Esophagus squamous epithelium (tissue), 5 donors: ENCODE measurements at places on chromosomes 7 and 10.

- DNase-seq = no peak
Observed at GRCh38 chr7:156751319-156751718, 110.7 kb downstream of the RNF32 start.

GRCh38 chr7:29247224-29247962, 52.8 kb downstream of the CHN2 start:
- no peak for DNase-seq

- DNase-seq = no peak
Observed at GRCh38 chr7:155568842-155569494, 22.6 kb upstream of the CNPY1 start.

DNA sequence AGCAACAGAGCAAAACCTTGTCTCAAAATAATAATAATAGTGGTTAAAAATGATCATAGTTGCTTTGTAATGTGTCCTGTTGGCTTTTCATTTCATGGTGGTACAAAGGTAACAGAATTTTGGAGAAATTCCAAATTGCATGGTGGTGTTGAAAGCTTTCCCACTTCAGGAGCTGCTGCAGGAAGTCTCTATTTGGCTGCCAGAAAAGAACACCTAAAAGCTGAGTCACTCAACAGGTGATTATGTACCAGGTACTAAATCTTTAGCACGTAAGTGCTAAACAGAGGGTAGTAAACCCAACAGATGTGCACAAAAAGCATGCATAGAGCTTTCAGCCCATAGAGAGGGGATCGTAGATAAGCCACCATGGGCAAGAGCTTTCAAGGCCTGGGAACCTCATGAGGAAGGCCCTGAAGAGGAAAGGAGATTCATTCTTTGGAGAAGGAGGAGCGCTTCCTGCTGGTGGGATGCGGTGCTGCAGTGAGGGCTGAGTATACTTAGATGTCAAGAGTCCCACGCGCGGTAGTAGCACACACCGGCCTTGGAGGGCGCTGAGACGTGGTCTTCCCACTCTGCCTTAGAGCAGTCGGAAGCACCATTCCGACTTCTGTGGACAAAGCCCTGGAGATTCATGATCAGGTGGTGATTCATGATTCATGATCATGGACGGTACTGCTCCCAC, 118.7 kb downstream of the RALA start:
- DNase-seq = no peak

DNA sequence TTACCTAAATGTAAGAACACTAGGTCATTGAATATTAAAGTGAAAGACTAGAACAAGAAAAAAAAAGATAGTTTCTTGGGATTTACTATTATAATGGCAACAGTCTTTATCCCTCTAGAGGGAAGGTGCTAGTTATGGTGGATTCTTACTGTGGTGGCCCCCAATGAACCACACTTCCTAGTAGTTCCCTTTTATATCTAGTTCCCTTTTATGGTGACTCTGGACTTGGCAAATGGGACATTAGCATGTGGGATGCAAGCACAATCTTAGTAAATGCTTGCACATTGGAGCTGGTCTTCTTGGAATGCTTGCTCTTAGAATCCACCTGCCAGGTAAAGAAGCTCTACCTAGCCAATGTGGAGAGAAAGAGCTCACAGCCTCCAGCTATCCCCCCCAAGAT, 430.2 kb downstream of the LRMDA start:
- no peak for DNase-seq

DNA sequence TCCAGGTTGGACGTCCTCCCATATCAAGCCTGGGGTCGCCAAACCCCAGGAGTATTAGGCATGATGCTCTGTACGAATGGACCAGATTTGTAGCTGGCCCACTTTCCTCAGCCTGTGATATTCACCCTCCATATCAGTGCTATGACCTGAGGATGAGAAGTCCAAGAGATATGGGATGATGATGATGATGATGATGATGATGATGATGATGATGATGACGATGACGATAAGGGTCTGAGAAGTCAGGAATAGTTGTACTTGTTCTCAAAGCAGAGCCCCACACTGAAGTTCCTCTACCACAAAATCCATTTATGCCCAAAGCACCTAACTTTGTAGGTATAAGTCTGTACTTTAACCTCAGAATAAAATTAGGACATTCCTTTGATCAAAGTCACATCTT, 50.7 kb downstream of the AMPH start:
- DNase-seq = no peak

DNA sequence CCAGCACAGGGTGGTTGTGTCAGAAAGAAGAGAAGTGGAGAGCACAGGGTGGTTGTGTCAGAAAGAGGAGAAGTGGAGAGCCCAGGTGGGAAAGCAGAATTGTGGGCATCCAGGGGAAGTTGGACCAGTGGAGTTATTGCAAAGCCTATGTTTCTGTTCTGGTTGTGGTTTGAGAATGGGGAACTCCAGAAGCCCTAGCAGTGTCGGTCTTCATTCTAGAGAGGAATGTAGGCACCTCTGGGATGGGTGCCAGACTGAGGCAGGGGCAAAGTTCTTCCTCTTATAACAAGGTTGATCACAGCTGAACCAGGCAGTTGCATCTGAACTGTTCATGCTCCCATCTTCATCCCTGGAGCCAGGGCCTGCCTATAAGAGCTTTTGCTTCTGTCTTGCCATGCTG, 954 bp downstream of the FSCN3 start:
- DNase-seq = no peak

DNA sequence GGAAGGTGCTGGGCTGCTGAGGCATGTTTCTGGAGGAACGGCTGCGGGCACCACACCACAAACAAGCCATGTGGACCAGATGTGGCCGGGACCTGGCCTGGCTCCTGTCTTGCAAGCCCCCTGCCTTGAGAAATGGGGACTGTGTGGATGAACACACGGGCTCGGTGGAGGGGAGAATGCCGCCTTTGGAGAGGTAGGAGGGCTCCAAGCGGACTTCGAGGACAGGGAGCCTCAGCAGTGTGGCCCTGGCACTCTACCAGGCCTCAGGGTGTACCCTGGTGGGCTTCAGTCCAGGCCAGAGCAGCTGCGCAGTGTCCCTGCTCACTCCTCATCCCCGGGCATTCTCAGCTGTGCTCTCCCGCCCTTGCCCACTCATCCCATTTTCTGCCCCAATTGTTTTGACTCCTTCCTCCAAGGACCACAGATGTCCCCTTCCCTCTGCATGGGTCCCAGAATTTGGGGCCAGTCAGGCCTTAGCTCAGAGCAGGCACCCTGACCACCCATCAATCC, 31.5 kb downstream of the PWWP2B start:
- DNase-seq = no peak

- peak; percentile 36 for DNase-seq
Observed at GRCh38 chr7:36283711-36284130, 105.9 kb upstream of the ANLN start.

DNA sequence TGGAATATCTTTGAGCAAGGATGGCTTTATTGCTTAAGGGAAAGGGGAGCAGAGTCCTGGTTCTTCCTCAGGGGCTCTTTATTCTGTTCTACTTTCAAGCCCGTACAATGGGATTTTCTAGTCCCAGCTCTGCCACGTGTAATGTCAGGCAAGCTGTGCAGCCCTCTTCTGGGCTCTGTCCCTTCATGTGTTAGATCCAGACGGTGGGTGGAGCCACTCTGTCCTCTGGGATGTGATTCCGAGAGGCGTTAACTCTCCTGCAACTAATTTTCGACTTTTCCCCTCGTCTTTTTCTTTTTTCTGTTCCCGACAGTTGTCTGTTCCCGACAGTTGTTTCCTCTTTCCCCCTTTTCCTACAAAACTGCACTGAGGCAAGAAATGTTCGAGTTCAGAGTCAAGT, 34.8 kb downstream of the FBH1 start:
- DNase-seq = no peak

GRCh38 chr7:26318921-26319320, 27.3 kb downstream of the SNX10 start:
- DNase-seq = no peak

DNA sequence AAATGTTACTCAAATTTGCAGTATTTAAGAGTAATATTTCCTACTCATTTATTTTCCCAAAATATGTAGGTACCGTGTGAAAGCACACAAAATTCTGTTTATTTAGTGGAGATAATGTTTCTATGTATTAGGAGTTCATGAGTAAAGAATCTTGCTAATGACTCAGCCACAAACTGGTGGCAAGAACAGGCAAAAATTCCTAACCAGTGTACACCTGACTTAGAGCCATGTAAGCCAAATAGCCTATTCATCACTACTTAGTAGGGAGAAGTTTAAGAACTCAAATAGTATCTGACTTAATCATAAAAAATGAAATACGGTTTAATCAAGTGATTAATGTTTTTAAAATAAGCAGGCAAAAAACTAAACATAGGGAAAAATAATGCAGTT, 169.0 kb downstream of the SRPK2 start:
- DNase-seq = no peak

- DNase-seq = no peak
Observed at GRCh38 chr7:105157278-105157677, 143.3 kb downstream of the KMT2E start.

GRCh38 chr10:100824886-100825285, 79.5 kb downstream of the PAX2 start:
- DNase-seq = no peak

DNA sequence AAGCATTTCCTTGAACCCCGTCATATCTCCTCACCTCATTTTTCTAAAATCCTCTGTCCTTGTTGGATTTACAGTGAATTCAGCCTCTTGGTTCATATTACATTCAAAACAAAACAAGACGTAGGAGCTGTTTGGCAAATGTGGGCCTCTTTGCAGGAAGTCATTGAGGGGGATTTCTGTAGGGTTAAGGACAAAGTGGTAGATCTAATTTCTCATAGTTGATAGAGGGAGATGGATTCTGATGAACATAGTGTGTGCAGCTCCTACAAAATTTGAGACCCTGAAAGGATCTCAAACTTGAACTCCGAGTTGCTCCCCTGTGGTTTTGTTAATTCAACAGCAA, 682 bp downstream of the TBXAS1 start:
- no peak for DNase-seq

- no peak for DNase-seq
Observed at GRCh38 chr7:144063710-144064109, 5.9 kb upstream of the OR2A25 start.

GRCh38 chr10:29257106-29257783, 31.6 kb upstream of the LYZL1 start:
- DNase-seq = no peak

DNA sequence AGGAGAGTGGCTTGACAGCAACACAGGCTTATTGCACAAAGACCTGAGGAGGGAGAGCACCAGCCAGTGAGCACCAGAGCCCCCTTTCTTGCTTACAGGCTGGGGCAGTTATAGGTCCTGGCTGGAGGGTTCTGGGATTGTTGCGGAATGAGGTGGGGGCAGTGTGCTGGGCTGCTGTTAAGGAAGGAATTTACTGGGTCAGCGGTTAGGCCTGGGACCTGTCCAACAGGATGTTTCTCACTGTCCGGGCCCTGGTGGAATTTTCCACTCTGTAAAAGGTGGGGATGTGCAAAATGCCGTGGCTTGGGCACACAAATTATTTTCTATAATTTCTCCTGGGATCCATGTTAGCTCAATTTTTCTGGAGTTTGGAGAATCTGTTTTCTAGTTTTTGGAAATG, 757.3 kb downstream of the TYW1 start:
- DNase-seq = no peak

- no peak for DNase-seq
Observed at GRCh38 chr7:10740805-10741204, 232.9 kb upstream of the PHF14 start.

GRCh38 chr7:144903201-144903600, 67.3 kb upstream of the TPK1 start:
- no peak for DNase-seq

DNA sequence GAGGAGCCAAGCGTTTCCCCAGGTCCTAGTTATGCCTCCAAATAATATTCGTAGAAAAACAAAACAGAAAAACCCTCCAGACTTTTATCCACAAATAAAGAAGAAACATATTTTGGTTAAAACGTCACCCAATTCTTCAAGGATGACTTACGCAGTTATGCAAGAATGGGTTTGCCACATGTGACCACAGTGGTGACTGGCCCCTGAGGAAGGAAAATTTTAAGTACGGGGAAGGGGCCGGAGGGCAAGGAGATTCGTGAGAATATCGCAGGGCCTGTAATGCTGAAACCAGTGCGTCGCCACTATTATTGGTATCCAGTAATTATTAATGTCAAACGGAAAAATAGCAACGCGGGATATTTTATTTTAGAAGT, 537 bp upstream of the MRPS24 start:
- no peak for DNase-seq

- DNase-seq = no peak
Observed at GRCh38 chr10:85638797-85639196, 727.8 kb downstream of the GRID1 start.

GRCh38 chr10:89389254-89389653, 3.2 kb upstream of the IFIT1 start:
- no peak for DNase-seq

DNA sequence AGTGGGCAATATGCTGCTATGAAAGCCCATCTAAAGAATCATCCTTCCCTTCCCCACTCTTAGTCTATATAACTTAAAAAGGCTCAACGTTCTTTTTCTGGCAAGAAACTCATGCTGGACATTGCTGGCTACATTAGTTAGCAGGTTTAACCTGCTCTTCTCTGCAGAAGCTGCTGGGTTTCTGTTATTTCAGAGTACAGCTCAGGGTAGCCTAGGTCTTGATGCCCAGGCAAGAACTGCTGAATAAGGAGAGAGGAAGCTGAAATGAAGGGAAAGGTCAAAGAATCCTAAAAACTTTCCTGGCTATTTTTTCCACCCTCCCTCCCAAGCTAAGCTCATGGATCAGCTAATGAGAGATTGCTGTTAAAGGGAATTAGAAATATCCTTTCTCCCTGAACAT, 79.4 kb downstream of the ANKIB1 start:
- DNase-seq = no peak

DNA sequence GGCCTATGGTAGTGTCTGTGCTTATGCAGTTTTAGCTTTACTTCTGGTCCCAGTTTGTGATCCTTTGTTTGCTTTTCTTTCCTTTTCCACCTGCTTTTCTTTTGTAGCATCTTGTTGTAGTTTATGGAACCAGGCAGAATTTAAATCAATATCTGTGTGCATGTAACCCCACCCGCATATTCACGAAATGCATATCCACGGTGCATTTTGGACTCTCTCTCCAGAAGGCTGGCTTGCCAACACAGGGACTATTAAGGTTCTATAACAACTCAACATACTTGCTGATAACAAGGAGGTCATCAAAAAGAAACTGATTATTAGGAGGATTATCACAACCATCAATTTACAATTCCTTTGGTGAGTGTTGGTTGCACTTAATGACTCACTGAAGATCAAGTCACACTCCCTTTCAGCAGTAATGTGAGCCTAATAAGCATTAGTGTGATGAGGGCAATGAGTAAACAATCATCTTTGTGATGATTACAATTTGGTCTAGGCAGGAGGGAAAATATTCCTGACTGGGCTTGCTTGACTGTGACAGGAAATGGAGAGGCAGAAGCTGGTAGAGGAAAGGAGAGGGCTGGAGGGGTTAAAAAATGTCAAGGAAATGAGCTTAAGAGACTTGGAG, 378.6 kb downstream of the REEP3 start:
- no peak for DNase-seq
